ENCODE measurements at places on chromosomes 2 and 18.

- no peak for DNase-seq
Observed at GRCh38 chr2:189137519-189137918, 42.0 kb downstream of the COL5A2 start.

GRCh38 chr18:61123309-61123708 is 209.9 kb upstream of the CDH20 start:
- no peak for DNase-seq

- no peak for DNase-seq
Observed at GRCh38 chr2:20682167-20682920, 15.4 kb downstream of the GDF7 start.

- peak; percentile 29 for DNase-seq
Observed at GRCh38 chr2:177262092-177262491, 2.4 kb downstream of the NFE2L2 start.

- DNase-seq: no peak
Observed at GRCh38 chr2:18402-19271, 27.7 kb downstream of the FAM110C start.

- DNase-seq: no peak
Observed at GRCh38 chr2:73697606-73698005, 39.5 kb downstream of the TPRKB start.

- DNase-seq: no peak
Observed at GRCh38 chr2:109527079-109527478, 86.7 kb downstream of the SEPTIN10 start.

- no peak for DNase-seq
Observed at GRCh38 chr2:18900691-18901141, 311.3 kb upstream of the NT5C1B start.

GRCh38 chr18:6785411-6785810 is 55.9 kb downstream of the ARHGAP28 start:
- DNase-seq: no peak

- no peak for DNase-seq
Observed at GRCh38 chr18:79315596-79315995, 80.1 kb upstream of the NFATC1 start.

GRCh38 chr2:14678761-14679160 is 46.2 kb downstream of the LRATD1 start:
- no peak for DNase-seq

DNA sequence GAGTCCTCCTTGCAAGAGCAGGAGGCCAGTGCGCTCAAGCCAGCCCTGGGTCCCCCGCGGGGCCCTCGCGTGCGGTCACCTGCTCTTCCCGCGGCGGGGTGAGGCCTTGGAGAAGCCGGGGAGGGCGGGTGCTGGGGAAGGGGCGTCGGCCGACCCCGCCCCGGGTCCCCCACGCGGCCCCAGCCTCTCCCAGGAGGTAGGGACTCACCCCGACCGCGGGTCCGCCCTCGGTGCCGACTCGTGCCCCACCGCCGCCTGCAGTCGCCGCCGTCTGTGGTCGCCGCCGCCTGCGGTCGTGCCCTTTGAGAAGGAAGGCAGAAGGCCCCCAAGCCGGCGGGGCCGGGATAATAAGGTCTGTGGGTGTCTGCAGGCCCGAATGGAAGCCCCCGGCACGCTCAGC is 32.7 kb downstream of the SERPINB8 start:
- DNase-seq: no peak

GRCh38 chr18:63073481-63073880 is 246.1 kb downstream of the BCL2 start:
- DNase-seq: no peak

GRCh38 chr2:19216238-19216637 is 142.2 kb downstream of the OSR1 start:
- no peak for DNase-seq

DNA sequence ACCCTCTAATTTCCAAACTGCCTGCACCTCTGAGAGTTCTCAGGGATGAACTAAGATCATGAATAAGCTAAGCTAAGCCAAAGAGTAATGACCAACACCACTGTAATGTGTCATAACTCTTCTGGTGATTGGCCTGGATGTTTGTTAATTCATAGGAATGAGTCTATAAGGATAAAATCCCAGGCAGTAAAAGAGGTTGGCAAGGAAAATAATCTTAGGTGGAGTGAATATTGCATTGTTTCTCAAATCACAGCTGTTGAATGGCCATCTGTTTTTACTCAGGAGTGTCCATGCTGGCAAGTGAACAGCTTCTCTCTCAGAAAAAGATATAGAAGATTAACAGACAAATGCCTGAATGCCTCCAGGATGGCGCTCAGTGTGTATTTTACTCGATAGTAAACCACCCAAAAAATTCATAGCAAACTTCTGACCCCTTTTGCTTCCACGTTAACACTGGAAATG is 60.8 kb upstream of the GLS start:
- DNase-seq: peak; percentile 81

DNA sequence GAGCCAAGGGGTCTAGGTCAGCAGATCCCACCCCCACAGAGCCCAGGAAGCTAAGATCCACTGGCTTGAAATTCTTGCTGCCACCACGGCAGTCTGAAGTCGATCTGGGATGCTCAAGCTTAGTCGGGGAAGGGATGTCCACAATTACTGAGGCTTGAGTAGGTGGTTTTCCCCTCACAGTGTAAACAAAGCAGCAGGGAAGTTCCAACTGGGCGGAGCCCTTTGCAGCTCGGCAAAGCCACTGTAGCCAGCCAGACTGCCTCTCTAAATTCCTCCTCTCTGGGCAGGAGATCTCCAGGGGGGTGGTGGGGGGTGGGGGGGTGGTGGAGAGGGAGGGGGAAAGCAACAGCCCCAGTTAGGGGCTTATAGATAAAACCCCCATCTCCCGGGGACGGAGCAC is 419.5 kb downstream of the NUP35 start:
- no peak for DNase-seq

- DNase-seq: peak; percentile 73
Observed at GRCh38 chr2:101770726-101771125, 73.2 kb downstream of the MAP4K4 start.

DNA sequence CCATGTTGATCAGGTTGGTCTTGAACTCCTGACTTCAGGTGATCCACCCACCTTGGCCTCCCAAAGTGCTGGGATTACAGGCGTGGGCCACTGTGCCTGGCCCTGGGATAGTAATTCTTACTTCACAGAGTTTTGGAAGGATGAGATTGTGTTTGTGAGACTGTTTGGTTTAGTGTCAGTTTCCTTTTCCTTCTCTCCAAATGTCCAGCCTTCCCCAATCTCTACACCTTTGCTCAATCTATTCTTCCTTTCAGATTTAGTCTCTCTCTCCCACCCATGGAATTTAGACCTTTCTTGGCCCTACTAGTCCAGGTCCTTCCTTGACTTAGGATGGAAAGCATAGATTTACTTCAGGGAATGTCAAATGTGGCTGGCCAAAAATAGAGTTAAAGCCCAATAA is 12.2 kb upstream of the IL1A start:
- no peak for DNase-seq

DNA sequence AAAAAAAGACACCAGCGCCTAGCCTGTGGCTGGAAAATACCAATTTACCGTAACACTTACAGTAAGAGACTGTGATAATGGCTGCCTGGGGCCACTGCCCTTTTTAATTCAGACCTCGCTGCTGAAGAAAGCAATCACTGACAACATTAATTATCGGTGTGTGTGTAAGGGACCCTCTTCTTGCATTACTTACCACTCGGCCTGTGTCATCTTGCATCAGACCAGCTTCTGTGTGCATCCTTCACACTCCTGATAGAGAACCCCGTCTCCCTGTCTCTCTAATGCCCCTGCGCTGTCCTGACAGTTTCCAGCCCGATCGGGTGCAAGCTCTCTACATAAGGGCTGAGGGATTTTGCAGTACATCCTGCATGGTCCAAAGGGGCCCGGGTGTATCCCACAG is 124.4 kb downstream of the ZNF516 start:
- no peak for DNase-seq

- no peak for DNase-seq
Observed at GRCh38 chr2:150705357-150705756, 217.9 kb upstream of the RND3 start.

- DNase-seq: no peak
Observed at GRCh38 chr2:30781451-30781850, 25.8 kb downstream of the CAPN13 start.

DNA sequence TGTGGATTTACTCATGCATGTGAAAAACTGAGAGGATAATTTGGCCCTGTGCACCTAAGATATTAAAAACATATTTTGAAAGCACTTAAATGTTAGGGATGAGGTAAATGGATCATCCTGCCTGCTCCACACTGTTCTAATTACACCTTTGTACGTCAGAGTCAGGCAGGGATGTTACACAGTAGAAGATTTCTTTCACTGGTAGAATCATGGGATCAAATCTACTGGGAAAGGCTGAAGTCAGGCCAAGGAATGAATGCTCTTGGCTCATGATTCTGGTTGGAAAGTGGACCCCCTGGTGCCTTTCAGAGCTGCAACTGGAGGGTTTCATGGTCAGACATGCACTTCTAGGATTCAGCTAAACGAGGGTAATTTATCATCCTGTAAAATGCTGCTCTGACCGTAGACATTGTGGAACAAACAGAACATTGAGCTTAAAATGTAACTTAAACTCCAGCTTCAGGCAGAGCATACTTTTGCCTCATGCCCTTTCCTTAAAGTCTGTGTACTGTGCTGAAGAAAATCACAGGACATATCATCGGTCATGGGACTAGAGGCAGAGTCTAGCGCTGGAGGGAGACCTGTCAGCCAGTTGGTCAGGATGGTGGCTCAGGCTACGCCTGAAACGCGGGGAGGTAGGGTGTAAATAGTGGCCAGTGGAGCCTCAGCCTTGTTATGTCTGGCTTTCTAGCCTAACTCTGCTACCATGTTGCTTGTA is 4.9 kb downstream of the KCNE4 start:
- DNase-seq: no peak

DNA sequence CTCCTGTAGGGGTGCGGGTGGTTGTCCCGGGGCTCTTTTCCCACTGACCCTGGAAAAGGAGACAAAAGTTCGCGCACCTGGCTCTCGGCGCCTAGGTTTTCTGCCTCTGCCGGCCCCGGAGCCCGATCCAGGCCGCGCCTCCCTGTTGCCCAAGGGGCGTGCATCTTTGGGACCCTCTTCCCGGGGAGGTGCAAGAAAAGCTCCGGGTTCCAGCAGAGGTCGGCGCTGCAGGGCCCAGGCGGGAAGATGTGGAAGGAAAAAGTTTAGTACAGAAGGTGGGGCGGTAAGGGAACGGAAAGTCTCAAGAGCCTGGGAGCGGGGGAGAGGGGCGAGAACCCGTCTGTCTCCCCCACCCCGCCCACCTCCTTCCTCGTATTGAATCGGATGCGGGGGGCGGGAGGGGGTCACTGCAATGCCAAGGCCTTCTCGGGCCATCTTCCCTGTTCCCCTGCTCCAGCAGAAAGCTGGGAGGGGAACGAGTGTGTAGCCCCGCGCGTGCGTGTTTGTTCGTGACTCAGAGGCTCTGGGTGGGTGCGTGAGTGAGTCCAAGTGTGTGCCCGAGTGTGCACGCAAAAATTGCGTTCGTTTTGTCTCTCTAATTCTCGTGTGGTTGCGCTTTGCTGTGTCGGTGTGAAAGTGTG is 6.3 kb upstream of the EN1 start:
- no peak for DNase-seq

- no peak for DNase-seq
Observed at GRCh38 chr2:133766164-133766832, 198.0 kb upstream of the NCKAP5 start.

- DNase-seq: no peak
Observed at GRCh38 chr2:11433822-11434221, 32.1 kb downstream of the E2F6 start.

GRCh38 chr18:50287028-50287440 is 458 bp downstream of the CXXC1 start:
- DNase-seq: no peak

DNA sequence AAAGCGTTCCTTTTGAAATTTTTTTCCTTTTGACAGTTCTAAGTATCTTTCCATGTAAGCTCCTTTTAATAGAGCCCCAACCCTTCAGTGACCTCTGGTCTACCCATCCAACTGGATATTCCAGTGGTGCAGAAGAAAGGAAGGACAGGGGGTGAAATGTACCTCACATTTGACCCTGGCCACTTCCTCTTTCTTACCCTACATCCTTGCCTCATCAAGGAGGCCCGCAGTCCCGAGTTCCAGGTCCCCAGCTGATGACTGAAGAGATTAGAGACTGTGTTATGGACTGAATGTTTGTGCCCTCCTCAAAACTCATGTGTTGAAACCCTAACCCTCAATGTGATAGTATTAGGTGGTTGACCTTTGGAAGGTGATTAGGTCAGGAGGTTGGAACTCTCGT is 158.1 kb downstream of the RBM43 start:
- DNase-seq: no peak

GRCh38 chr2:175282886-175283285 is 101.4 kb upstream of the ATP5MC3 start:
- no peak for DNase-seq

DNA sequence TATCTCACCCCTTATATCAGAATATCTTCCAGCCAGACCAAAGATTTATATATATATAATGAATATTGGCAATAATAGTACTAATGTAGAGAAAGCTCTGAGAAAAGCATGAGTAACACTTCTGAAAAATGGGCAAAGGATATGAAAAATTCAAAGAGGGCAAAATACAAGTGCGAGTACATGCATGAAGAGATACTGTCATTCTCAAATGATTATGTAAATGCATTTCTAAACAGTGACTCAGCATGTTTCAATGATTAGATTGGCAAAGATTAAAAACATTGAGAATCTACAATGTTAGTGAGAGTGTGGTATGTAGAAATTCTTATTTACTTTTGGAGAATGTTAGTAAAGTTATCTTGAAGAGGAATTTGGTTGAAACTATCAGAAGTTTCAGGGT is 118.3 kb upstream of the NEDD4L start:
- DNase-seq: no peak

GRCh38 chr2:120675460-120676130 is 60.1 kb upstream of the GLI2 start:
- DNase-seq: no peak

DNA sequence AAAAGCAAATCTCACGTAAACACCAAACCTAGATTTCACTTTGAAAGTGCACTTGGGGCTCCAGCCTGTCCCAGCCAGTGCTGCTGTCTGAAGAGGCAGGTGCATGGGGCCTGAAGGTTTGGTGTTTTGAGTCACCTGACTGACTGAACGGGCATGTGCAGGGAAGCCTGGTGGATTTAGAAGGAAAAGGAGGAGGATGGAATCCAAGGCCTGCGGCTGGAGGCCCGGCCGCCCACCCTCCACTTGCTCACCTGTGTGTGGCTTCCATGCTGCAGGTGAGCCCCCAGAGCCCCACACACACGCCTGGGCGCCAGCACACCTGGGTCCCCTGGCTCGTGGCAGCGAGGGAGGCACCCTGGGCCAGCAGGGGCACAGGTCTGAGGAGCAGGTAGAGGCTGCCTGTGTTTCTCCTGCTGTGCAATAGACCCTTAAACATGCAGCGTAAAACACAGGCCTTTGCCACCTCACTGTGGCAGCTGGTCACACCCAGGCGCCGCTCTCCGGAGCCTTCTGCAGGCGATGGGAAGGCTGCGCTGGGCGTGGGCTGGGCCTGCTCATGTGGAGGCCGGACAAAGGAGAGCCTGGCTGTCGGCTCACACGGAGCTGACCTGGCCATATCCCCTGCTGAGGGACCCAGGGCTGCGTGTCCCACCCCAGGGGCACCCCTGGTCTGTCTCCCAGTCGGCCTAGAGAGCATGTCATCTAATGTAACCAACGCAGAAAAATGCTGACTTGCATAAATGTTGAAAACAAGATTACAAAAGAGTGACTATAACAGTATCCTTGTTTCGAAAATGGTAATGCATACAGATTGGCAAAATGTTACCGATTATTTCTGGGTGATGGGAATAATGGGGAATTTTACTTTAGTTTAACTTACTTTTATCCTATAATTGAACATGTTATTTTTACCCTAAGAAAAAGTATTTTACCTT is 71.3 kb downstream of the TMEM18 start:
- DNase-seq: no peak

Data from NCI-H524 (cell line).